Thoracic aorta endothelial cell (primary cell): ENCODE measurements at places on chromosomes 3 and 15. TPM values are rescaled to one million over a fixed set of nuclear protein-coding genes. Genes with fewer than 3 reads are reported as not detected.

ISL2 gene
- 0.13 and 0.14 TPM in 2 replicates for total RNA-seq

BCHE gene
- 0.13 and 0.14 TPM in 2 replicates for total RNA-seq

DPPA4 gene
- not detected in 2 replicates for total RNA-seq

CLDN18 gene
- total RNA-seq = not detected in 2 replicates

NRG4 gene
- not detected in 2 replicates for total RNA-seq
